NCI-H774 (cell line): ENCODE measurements at places on chromosomes 4 and X.
A peak's percentile ranks its signal among the peaks of the same experiment; 100 is the strongest.

- DNase-seq: no peak
Measured at GRCh38 chr4:108814326-108814725, 51.5 kb upstream of the ETNPPL start.

- DNase-seq: no peak
Measured at GRCh38 chr4:27666943-27667342, 806.3 kb downstream of the STIM2 start.

DNA sequence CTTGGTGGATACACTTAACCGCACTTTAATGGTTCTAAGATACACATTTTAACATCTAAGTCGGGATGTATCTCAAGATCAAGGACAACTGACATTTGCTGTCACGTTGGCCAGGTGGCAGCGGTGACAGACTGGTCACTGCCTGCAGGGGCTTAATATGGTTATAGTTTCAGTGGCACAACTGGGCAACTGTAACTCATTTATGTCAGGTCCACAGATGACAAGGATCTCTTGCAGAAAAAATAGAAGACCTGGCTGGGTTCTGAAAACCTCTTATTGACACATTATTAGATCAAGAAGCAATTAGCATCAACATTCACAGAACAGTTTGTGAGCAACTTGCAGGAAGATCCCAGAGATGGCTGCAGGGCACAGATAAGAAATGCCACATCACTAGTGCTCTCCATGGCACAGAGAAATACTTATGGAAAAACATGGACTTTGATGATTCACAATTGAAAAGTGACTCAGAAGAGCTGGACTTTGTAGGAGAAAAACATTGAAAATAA lies 99.6 kb upstream of the SORBS2 start:
- DNase-seq: no peak

- DNase-seq: no peak
Measured at GRCh38 chr4:10529291-10530136, 72.3 kb upstream of the ZNF518B start.

DNA sequence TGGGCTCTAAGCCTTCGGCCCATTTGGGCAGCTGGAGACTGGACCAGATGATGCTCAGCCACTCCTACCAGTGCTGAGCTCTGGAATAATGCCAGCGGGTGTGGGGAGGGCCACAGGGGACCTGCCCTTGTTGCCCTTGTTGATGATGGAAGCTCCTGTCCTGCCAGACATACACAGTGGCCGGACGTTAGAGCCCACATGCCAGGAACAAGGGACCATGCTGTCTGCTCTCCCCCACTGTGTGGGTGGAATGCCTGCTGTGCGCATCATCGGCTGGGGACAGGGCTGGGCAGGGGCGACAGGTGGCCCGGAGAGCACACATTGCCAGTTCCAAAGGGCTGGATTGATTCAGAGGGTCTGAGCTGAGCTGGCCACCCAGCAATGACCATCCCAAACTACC lies 2.0 kb downstream of the ABLIM2 start:
- DNase-seq: no peak

- no peak for DNase-seq
Measured at GRCh38 chr4:83046693-83047473, 11.9 kb downstream of the COPS4 start.

- DNase-seq: no peak
Measured at GRCh38 chrX:131741103-131741581, 197.3 kb downstream of the OR13H1 start.

GRCh38 chrX:9151772-9152307 lies 117.9 kb upstream of the FAM9B start:
- no peak for DNase-seq

DNA sequence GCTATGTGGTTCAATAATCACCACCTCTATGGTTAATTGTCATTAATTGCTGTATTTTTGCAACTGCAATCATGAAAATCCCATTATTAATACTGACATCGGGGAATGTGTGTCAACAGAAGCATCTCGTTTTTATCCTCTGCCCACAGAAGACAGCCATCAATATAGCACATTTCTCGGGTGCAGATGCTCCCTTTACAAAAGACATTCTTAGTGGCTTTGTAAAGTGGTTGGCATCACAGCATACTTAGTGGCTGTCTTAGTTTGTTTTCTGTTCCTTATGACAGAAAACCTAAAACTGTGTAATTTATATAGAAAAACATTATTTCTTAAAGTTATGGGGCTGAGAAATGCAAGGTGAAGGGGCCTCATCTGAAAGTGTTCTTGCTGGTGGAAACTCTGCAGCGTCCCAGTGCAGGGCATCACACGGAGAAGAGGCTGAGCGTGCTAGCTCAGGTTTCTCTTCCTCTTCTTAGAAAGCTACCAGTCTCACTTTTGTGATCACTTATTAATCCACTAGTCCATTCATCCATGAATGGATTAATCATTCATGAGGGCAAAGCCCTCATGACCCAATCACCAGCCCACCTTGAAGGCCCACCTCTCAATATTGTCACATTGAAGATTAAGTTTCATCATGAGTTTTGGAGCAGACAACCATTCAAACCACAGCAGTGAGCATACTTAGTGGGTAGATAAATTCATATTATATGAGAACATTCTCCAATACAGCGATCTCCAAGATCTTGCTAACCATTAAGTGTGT lies 1067.7 kb upstream of the PABPC4L start:
- DNase-seq: no peak

DNA sequence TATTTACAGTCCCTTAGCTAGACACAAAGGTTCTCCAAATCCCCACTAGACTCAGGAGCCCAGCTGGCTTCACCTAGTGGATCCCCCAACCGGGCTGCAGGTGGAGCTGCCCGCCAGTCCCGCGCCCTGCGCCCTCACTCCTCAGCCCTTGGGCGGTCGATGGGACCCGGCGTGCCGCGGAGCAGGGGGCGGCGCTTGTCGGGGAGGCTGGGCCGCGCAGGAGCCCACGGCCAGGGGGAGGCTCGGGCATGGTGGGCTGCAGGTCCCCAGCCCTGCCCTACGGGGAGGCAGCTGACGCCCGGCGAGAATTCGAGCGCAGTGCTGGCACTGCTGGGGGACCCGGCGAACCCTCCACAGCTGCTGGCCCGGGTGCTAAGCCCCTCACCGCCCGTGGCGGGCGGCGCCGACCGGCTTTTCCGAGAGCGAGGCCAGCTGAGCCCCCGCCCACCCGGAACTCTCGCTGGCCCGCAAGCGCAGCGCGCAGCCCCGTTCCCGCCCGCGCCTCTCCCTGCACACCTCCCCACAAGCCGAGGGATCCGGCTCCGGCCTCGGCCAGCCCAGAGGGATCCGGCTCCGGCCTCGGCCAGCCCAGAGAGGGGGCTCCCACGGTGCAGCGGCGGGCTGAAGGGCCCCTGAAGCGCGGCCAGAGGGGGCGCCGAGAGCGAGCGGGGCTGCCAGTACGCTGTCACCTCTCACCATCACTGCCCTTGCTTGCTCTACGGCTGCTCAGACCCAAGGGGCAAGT lies 39.4 kb downstream of the WFS1 start:
- DNase-seq: peak; percentile 5

DNA sequence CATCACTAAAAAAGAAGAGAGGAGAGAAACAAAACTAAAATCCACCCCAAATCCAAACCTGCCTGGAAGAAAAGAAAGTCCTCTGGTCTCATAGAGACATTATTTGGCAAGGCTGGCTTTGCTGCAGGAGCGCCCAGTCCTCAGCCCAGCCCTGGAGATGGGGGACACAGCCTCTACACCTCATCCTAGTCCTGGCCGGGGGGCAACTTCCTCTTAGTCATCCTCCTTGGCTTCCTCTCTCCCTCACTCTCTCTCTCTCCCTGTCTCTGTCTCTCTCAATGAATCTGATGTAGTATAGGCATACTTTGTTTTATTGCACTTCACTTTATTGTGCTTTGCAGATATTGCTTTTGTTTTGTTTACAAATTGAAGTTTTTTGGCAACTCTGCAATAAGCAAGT lies 55.8 kb upstream of the MAGEB10 start:
- DNase-seq: no peak

DNA sequence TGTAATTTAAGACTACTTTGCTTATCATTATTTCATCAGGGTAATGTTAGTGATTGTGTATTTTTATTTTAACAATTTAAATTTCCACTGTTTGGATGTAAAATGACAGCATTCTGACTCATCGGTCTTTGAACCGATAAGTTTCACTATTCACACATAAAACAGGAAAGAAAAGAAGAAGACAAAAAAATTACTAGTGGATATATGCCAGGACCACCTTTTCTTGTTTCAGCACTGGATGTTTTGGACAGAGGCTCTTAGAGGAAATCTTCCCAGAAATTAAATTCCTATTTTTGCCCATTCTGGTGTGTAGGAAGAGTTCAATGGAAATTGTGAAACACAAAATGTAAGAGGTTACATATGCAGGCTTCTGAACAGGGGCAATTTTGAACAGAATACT lies 57.4 kb downstream of the VEGFC start:
- DNase-seq: no peak

GRCh38 chrX:74422576-74423288 lies 1.4 kb downstream of the SLC16A2 start:
- DNase-seq: no peak

DNA sequence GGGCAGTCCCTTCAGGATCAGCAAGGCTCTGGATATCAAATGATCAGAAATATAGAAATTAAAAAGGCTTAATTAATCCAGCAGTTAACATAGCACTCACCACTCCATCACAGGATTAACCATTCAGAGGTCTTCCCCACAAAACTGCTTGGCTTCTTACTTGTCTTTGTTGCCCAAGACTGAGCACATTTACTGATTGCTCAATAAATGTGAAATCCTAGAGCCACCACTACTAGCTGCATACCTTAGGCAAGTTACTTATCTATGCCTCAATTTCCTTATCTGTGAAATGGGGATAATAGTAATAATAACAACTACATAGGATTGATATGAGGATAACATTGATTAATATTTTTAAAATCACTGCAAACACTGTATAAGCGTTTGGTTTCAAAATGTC lies 124.2 kb downstream of the ARHGAP6 start:
- DNase-seq: no peak

DNA sequence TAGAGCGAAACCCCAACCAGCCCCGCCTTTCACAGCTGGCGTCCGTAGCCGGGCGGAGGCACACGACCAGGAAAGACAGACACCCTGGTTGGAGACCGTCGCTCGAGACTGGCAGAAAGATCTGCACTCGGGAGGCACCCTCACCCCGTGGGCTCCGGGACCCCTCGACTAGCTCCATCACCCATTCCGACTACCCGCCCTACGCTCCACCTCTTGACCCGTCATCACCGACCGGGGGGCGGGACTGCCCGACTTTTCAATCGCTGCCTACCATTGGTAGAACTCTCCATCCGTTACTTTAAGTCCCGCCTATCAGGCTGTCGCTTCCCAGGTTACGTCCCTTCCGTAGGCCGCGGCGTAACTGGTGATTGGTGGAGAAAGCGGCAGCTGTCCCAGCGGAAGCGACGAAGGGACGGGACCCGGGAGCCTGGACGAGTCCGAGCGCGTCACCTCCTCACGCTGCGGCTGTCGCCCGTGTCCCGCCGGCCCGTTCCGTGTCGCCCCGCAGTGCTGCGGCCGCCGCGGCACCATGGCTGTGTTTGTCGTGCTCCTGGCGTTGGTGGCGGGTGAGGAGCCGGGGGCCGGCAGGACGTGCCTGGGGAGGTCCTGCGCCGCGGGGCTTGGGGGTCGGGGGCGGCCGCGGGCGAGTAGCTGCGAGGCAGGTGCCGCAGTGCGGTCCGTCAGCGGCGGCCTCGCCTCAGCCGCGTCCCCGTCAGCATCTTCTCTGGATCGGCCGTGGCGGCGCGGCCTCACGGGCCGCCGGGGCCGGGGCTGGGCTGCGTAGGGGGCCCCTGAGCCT lies at the start of gene ATP6AP2:
TSS of gene ATP6AP2 (plus strand) at position 434 of the 799 bp plus-strand sequence. CDS start at position 530, 96 bp downstream.
- peak; percentile 88 for DNase-seq

GRCh38 chrX:97844943-97845342 lies 961.2 kb downstream of the RPA4 start:
- DNase-seq: no peak

DNA sequence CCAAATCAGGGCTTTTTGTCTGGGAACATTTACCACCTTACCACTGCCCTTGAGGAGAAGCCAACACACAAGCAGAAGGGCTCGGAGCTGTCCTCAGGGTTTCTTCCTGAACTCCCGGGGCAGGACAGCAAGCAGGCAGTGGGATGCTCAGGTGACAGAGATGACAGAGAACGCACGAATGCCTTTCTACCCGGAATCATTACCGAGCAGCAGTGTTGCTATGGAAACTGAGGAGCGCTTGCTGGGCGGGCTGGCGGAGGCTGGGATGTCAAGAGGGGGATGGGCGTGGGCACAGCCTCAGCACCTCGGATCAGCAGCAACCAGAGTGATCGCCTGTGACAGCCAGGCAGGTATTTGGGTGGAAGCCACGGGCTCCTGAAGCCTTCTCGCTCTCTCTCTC lies 17.8 kb downstream of the SSR4 start:
- DNase-seq: no peak

GRCh38 chr4:40656201-40656863 lies 26.7 kb upstream of the RBM47 start:
- no peak for DNase-seq

DNA sequence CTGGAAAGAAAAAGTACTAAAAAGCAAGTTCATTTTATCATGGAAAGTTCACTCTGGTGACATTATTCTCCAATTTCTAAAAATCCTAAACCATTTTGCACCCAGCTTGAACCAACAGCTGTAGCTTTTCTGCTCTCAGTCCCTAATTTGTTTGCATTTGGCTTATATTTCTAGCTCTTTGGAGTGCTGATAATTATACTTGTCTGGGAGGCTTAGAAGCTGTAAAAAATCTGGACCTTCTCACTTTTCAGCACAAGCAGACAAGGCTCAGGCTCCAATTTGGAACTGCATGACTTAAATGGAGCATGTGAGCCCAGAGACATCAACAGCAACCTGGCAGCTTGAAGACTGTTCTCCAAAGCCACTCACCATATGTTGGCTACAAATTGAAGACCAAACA lies 170.9 kb upstream of the PCDH18 start:
- DNase-seq: peak; percentile 25

GRCh38 chr4:59647011-59647410 lies 1553.1 kb upstream of the ADGRL3 start:
- no peak for DNase-seq

- peak; percentile 3 for DNase-seq
Measured at GRCh38 chr4:77564231-77564630, 41.4 kb upstream of the CXCL13 start.

GRCh38 chr4:48329976-48330375 lies 11.4 kb upstream of the SLAIN2 start:
- no peak for DNase-seq

DNA sequence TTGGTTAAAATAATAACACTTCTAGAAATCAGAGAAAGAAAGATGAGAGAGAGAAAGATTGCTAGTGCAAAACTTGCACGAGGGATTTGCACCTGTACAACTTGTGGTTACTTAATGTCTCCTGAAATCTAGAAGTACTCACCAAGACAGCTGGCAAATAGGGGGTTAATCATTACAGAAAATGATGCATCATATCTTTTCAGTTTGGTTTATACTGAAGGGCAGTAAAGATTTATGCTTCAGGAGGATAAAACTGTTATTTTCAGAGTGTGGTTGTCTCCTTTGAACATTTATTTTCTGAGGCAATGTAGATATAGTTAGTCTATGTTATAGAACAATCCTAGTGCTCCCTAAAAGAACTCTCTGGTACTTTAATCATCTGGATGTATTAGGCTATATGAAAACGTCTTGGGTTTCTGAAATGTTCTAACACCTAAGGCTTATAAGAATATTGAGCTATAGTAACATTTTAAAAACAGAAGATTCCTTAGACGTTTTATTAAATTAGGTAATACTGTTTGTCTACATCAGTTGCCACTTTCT lies 13.3 kb downstream of the ATOH1 start:
- no peak for DNase-seq

- DNase-seq: no peak
Measured at GRCh38 chr4:124322234-124323065, 390.1 kb downstream of the ANKRD50 start.
